ENCODE measurements at places on chromosomes 1 and 21.

GRCh38 chr1:66676613-66677298 is 75.5 kb upstream of the DYNLT5 start:
- H3K27ac ChIP-seq, result no peak overlapping the region
- H3K4me3 ChIP-seq, result no peak overlapping the region
- no peaks in the 10 kb centered on the region for H3K36me3 ChIP-seq
- DNase-seq, result no peak

GRCh38 chr1:90911353-90911752 is 110.5 kb downstream of the ZNF644 start:
- H3K4me3 ChIP-seq, result no peak overlapping the region
- H3K27me3 ChIP-seq, result no peaks in the 10 kb centered on the region
- H3K36me3 ChIP-seq, result peaks cover 3% of the 10 kb centered on the region
- H3K27ac ChIP-seq, result no peak overlapping the region

GRCh38 chr21:44855572-44855971 is 17.9 kb downstream of the PTTG1IP start:
- H3K27me3 ChIP-seq, result no peaks in the 10 kb centered on the region
- H3K4me3 ChIP-seq, result no peak overlapping the region
- DNase-seq, result no peak
- H3K36me3 ChIP-seq, result peaks cover 48% of the 10 kb centered on the region
- H3K4me1 ChIP-seq, result peaks cover 18% of the 10 kb centered on the region

DNA sequence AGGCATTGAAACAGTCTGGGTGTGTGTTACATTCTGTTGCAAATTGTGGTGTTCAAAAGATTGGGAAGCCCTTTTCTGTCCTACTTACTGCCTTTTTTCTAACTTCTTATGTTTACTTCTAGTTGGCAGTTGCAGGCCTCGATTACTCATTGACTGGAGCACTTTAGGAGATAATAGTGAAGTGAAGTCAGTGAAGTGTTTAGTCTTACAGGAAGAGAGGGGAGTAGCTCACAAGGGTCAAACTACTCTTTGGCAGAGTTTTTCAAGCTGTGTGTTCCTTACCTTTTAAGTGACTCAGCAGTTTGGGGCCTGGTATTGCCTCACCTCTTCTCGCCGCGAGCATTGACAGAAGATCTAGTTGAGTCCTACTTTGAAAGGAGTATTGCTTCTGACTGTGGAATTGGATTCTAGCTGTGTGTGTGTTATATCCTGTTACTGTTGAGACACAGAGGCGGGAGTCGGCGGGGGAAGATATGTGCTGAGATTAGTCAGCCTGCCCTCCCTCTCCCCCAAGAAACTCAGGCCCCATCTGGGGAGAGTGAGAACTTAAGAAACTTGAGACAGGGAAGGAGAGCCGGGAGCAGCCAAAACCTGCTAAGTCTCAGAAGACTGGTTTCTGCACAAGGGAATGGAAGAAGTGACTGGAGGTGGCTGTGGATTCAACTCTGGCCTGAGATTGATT is 19.3 kb downstream of the AHCYL1 start:
- peak; percentile 70 for DNase-seq
- peaks cover 11% of the 10 kb centered on the region for H3K36me3 ChIP-seq
- H3K4me1 ChIP-seq, result peaks cover 22% of the 10 kb centered on the region

GRCh38 chr1:94002046-94002787 is 93.0 kb upstream of the GCLM start:
- DNase-seq, result no peak
- H3K36me3 ChIP-seq, result no peaks in the 10 kb centered on the region
- no peak overlapping the region for H3K27ac ChIP-seq
- no peak overlapping the region for H3K4me3 ChIP-seq
- H3K27me3 ChIP-seq, result peaks cover 12% of the 10 kb centered on the region
- no peaks in the 10 kb centered on the region for H3K4me1 ChIP-seq

GRCh38 chr1:20356850-20357459 is 66.3 kb downstream of the VWA5B1 start:
- no peak for DNase-seq
- H3K4me3 ChIP-seq, result no peak overlapping the region
- H3K27me3 ChIP-seq, result peaks cover 27% of the 10 kb centered on the region
- H3K36me3 ChIP-seq, result no peaks in the 10 kb centered on the region
- H3K27ac ChIP-seq, result no peak overlapping the region

GRCh38 chr1:220007438-220007837 is 38.9 kb downstream of the EPRS1 start:
- H3K27ac ChIP-seq, result no peak overlapping the region
- H3K4me1 ChIP-seq, result peaks cover 19% of the 10 kb centered on the region
- no peaks in the 10 kb centered on the region for H3K27me3 ChIP-seq
- H3K36me3 ChIP-seq, result peaks cover 58% of the 10 kb centered on the region

DNA sequence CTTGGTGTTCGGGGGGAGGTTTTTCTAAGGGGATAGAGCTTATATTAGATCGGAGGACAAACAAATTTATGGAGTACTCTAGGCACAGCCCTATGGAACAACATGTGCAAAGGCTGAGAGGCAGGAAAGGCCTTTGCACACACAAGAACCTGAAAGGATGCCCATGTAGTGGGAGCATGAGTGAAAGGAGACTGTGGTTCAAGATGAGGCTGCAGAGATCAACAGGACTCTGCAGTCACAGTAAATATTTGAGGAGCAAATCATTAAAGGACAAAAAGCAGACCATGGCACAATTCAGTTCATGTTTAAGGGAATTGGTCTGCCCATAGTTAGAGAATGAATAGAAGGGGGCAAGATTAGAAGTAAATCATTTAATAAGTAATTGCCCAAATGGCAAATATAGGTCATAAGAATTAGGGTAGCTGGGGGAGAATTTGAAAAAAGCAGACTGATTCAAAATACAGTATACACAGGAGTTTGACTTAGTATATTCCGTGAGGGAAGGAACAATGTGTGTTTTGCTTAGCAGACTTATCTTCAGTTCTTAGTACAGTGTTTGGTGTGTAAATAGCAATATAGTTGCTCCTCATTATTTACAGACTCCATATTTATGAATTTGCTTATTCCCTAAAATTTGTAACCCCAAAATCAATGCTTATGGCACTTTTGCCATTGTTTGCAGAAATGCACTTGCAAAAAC is 268.1 kb downstream of the SEC16B start:
- H3K27me3 ChIP-seq, result no peaks in the 10 kb centered on the region
- H3K27ac ChIP-seq, result no peak overlapping the region

DNA sequence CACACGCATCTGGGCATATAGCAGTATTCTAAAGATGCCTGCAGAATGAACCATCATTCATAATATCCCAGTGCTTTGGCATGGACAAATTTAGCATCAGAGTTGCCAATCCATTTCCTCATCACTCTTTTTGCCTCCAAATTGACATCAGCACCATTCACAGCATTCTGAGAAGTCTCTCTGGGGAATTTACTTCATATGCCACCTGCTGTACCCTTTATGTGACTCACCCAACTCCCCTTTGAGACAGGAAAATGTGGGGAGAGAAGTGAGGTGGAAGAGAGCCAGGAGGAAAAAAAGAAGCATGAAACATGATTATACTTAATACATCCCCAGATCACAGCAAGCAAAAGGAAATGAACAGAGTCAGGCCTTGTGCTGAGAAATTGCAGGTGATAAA is 37.4 kb downstream of the RAB3B start:
- H3K27ac ChIP-seq, result no peak overlapping the region
- peaks cover 3% of the 10 kb centered on the region for H3K27me3 ChIP-seq
- peaks cover 5% of the 10 kb centered on the region for H3K4me1 ChIP-seq

DNA sequence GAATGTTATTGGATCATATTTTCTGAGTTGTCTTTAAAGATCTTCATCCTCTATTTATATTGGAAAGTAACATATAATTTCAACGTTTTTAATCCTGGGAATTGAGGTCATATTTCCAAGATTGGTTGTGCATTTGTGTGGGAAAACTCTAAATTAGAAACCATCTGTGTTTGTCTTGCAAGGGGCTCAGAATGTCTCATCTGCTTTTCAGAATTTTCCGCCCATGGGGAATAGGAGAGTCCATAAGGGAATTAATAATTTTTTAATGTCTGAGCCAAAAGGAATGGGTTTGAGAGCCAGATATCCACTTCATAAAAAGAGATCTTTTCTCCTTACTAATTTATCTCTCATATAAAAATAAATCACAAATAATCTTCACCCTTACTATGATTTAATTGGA is 84.8 kb upstream of the MAP1LC3C start:
- no peak overlapping the region for H3K4me3 ChIP-seq
- H3K27ac ChIP-seq, result no peak overlapping the region

Data from activated CD4-positive, alpha-beta T cell treated with anti-CD3 and anti-CD28 coated beads, Interleukin-2, amount 10 ng/mL, durations not matched to agents 24 days and 14 days (primary cell).